ENCODE measurements at places on chromosomes 5 and 9.

- no peak for DNase-seq
Measured at GRCh38 chr9:104085525-104085924, 8.6 kb upstream of the SMC2 start.

DNA sequence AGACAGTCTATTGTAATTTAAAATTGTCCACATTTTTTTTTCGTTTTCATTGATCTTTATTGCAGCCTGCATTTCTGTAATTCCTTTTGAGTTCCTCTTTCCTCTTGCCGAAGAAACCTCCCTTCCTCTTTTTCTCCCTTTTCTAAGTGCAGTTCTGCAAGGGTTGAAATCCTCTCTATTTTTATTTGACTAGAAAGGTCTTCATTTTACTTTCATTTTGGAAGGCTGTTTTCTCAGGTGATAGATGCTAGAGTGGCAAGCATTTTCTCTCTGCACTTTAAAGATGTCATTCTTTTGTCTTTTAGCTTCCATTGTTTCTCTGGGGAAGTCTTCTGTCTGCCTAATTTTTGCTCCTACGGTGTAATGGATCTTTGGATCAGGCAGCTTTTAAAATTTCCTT, 248.5 kb downstream of the SMARCA2 start:
- no peak for DNase-seq

GRCh38 chr5:169909945-169910344, 70.3 kb downstream of the INSYN2B start:
- no peak for DNase-seq

GRCh38 chr5:123844873-123845272, 332.9 kb downstream of the CSNK1G3 start:
- no peak for DNase-seq

DNA sequence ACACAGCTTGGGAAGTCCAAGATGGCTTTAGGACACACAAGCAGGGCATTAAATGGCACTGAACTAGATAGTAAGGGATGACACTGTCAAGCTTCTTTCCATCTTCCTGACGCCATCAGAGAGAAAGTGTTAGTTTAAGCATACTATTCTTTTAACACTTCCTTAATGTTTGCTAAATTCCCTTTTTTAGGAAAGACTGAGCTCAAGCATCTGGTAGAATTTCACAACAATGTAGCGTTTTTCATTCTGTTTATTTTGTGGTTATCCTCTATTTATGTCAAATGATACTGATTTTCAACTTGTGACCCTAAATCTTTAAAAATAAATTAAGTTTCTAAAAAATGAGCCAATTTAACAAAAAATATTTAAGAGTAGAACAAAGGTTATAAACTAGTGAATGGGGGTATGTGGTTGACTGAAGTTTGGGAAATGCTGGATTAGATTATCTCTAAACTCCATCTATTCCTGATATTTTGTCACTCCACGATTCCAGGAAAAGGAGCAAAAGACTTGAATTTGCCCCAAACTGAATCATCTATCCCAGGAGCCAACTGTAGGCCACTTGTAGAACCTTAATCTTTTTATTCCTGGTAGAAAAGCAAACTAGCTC, 147.4 kb upstream of the KLF9 start:
- no peak for DNase-seq

DNA sequence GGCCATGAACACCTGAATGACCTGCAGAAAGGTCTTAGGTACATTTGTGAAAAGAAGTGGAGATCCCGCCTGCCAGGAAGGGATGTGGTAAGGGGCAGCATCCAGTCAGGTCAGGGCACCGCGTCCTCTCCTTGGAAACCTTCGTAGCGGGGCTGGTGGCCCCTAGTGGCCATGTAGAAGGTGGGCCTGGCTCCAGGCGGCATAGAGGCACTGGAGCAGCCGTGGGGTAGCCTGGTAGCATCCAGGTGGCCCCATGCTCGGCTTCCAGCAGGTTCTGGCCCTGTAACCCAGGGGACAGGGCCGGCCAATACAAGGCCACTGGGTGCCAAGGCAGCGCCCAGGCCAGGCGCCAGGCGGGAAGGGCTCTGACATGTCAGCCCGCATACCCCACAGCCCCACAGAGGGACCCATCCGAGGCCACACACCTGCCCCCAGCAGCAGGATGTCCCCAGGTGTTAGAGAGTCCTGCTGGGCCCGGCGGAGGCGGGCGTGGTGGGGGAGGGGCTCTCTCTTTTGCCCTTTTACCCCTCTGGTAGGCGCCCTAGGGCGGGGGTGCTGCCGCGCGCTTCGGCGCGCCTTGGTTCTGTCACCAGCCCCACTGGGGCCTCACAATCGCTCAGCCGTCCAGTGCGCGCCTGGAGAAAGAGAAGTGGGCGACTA, 58.3 kb upstream of the SPATA31E1 start:
- no peak for DNase-seq

- DNase-seq: no peak
Measured at GRCh38 chr5:106106384-106106783, 1564.4 kb downstream of the EFNA5 start.

DNA sequence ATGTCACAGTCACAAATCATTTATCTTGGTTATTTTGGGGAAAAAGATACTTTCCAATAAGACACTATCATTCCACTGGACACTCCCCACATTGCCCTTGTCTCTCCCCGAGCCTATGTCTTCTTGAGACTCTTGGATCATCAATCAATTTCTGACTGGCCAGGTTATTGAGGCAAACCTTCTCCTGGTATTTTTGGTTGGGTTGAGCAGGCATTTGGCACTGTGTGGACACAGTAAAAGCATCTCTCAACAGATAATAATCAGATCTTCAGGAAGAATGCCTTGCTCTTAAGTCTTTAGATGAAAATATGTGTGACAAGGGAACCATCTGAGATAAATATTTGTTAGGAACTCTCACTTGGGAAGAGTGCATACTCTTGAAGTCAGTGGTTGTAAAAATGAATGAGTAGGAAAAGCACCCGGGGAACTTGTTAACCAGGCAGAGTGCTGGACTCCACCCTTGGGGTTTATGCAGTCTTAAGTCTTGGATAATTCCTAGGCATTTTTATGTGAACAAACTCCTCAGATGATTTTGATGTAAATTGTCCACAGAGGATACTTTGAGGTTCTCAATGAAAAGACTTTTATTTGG, 223.8 kb upstream of the CLINT1 start:
- no peak for DNase-seq

- no peak for DNase-seq
Measured at GRCh38 chr9:18976709-18977531, 56.1 kb downstream of the SAXO1 start.

DNA sequence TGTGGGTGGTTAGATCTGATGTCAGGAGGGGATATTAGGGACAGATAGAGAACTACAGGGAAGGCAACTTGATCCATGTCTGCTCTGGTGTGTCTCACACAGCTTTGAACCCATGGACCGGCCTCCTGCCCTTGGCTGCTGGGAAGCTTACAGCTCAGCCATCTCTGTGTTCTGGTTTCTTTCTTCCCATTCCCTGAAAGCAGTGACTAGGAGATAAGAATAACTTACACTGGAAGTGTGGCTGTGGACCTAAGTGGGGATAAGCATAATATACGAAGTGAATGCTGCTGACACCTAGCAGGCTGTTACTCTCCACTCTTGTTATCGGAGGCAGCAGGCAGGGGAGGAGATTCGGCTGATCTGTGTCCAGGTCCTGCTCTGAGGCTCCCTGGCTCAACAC, 282.3 kb upstream of the TUT7 start:
- no peak for DNase-seq

GRCh38 chr5:74504463-74504862, 136.1 kb downstream of the ENC1 start:
- no peak for DNase-seq

DNA sequence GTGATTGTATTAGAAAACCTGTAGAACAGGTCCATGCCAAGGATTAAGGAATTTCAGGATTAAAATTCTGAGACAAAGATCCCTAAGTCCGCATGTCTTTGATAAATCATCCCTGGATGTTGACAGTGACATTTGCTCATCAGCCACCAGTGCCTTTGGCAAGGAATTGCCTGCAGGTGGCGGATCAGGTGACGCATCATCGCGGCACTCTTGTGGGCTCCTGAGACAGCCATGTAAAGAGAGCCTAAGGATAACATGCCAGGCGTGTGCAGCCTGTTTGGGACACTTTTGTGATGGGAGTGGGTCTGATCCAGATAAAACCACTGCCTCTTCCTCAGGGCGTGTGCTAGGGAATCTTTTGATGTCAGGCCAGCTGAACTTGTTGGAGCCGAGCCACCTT, 40.6 kb downstream of the ADCY2 start:
- DNase-seq: no peak

DNA sequence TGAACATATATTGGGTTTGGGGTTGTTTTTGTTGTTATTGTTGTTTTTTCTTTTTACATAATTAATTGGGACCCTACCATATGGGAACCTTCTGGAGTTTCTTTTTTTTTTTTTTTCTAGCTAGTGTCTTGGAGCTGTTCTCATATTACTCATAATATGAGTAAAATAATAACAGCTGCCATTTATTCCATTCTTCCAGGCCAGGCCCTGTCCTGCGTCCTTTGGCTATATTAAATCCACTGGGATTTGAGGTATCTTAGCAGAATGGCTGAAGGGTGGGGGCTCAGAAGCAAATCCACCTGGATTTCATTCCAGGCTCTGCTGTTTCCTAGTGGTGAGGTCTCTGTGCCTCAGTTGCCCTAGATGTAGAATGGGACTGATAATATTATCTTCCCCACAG, 47.2 kb upstream of the RPL26L1 start:
- no peak for DNase-seq

GRCh38 chr5:37696190-37697021, 143.4 kb downstream of the GDNF start:
- DNase-seq: no peak

DNA sequence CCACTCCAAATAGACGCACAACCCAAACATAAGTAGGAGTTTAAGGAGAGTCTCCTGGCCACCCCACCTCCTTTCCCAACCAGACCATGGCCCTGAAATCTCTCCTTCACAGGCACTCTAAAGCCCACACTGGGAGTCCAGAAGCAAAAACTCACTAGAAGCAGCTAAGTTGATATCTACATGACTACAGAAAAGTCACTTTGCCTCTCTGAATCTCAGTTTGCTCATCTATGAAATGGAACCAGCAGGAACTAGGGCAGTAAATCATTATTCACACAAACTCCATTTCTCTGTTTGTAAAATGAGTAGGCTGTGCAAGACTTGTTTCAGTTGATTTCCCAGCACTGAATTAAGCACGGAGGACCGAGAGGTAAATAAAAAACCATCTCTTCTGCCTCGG, 4.1 kb upstream of the WWC1 start:
- DNase-seq: no peak

GRCh38 chr9:93218671-93219420, 34.9 kb downstream of the WNK2 start:
- no peak for DNase-seq

GRCh38 chr5:61407706-61408270, 75.7 kb downstream of the ZSWIM6 start:
- DNase-seq: no peak

GRCh38 chr5:140140435-140140834, 14.7 kb downstream of the IGIP start:
- DNase-seq: no peak

GRCh38 chr5:132825834-132826391, 4.5 kb downstream of the SHROOM1 start:
- no peak for DNase-seq

DNA sequence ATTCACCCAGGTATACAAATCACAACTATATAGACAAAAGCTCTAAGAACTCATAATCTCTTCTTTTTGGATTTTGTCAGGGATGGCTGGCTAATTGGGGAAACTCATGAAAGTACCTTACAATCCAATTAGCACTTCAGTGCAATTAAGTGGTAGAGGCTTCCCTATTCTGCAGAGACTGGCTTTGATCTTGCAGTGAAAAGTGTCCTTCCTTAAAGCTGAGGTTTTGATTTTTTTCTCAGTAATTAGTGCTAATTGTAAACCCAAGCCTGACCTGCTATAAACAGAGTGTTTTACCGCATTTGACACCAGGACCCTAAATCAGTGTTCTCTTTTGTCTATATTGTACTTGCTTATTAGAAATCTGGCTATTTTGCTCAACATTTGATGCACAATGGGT, 294.0 kb upstream of the EFNA5 start:
- no peak for DNase-seq

DNA sequence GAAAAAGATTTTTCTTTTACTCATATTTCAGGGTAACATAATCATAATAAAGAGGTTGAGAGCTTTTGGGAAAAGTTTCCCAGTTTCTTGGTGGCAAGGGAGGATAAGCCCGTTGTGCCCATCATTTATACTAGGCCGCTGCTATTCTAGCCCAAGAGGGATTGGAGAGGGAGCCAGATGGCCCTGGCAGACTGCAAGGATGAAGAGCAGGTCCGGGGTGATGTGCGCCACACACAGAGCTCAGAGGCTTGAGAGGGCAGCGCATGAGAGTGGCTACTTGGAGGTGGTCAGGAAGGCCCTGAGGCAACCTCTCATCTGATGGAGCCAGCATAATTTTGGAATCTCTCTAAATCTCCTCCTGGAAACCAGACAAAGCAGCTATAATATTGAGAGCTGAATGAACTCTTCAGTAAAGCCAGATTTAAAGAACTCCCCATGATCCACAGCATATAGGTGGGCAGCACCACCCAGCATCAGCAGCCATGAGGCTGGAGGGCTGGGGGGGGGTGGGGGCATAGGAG, 110.1 kb downstream of the MED27 start:
- no peak for DNase-seq

DNA sequence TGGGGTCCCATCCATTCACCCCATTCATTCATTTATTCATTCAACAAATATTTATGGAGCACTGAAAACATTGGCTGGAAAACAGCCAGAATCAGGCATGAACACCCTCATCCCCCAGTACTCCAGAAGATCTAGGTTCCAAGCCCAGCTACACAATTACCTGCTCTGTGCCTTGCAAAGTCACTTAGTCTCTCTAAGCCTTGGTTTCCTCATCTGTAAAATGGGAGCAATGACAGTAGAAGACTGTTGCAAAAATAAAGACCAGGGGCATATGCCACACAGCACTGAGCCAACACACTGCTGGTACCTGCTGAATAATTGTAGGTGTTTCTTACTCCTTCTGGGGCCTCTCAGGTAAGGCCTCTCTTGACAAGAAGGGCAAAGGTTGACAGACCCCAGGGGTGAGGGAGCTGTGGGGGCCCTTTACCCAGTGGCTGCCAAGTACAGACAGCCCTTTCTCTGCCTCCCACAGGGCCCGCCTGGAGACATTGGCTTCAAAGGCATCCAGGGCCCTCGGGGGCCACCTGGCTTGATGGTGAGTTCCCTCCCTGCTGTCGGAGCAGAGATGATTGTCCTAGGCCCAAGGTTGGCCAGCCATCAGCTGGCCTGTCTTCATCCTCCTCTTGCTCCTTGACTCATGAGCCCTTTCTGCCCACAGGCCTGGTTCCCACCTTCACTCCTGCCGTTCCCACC, 22.6 kb upstream of the ORM1 start:
- no peak for DNase-seq

DNA sequence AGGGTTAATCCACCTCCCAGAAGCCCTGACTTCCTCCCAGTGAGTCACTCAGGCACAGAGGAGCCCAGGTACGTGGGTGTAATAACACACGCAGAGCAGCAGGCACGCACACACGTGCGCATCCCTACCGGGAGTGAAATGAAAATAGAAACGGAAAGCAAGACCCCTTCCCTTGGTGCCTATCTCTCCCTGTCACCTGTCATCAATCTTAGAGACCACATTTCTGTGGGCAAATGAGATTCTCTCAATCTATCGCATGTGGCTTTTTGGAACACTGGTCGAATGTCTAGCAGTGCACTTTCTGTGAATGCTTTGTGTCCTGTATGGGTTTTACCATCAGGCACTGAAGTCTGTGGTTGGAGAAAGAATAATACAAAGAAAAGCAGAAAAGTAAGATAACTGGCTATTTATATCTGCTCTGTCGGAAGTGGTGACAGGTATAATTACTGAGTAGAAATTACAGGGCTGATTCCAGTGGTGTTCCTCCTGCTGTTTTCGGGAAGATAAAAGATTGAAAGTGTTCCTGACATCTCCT, 137.7 kb upstream of the GRIA1 start:
- DNase-seq: no peak

Data from cortex of kidney (tissue), 1 donor.